ENCODE measurements at places on chromosomes 5 and 9.

DNA sequence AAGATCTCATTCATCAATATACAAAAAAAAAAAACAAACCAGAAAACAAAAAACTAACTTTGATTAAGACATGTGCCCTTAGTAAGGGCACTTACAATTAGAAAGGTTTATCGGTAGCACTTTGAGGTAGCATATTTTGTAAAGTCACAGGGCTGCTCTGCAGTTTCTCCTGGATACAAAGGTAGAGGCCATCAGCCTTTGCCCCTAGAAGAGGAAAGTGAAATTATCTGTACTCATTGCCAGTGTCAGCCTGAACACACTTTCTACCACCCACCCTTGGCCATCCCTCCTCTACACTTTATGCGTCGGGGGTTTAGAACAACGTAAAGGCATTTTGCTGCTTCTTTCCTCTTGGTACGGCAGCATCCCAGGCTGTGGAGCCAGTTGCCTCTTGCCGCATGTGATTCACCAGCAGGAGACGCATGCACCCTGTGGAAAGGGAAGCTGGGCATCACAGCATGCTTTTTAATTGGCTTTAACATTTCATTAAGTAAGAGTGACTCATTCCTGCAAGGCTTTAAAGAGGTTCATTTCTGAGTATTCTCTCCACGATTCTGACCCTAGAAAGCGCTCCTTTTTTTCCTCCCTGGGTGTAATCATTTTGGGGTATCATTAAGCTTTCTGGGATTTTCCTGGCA lies 84.6 kb downstream of the CEMIP2 start:
- H3K4me1 ChIP-seq = peaks cover 10% of the 10 kb centered on the region
- peak overlapping the region; percentile 26 for H3K27ac ChIP-seq
- peak; percentile 41 for DNase-seq
- H3K27me3 ChIP-seq = no peaks in the 10 kb centered on the region
- H3K4me3 ChIP-seq = no peak overlapping the region

DNA sequence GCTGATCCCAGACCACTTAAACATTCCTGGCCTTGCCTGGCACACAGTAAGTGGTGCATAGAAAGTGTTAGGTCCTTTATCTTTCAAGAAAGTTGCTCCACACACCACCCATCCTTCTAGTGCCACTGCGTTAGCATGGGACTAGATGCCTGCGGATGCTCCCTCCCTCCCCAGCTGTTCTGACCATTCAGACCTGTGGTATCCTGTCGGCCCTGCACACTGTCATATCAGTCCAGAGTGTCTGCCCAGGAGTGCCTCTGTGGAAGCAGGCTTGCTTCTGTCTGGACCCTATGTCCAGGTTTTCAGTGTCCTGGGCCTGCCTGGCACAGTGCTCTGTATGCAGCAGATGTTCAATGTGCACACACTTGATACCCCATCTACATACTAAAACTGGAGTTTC lies 38.3 kb upstream of the SMU1 start:
- DNase-seq = no peak
- H3K4me3 ChIP-seq = no peak overlapping the region
- H3K36me3 ChIP-seq = peaks cover 93% of the 10 kb centered on the region
- H3K27me3 ChIP-seq = no peaks in the 10 kb centered on the region
- H3K27ac ChIP-seq = no peak overlapping the region

DNA sequence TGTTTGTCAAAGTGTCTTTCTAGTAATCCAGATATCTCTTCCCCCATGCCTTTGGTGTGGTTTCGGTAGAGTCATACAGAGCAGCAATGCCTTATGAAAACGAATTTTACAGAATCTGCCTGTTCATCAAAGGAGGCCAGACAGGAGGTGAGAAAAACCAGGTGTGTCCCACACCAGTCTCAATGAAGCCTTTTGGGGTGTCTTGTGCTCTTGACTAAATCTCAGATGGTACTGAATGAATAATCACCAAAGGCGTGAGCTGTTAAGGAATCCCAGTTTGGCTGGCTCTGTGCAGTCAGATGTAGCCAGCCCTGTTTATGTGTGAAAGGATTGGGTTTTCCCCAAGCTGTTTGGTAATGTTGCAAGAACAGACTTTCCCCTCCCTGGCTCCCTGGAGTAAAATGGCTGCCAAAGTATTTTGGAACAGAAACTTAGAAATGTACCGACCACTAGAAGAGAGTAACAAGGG lies 70.8 kb upstream of the CDKN2B start:
- no peak overlapping the region for H3K27ac ChIP-seq
- H3K4me1 ChIP-seq = peaks cover 6% of the 10 kb centered on the region
- no peaks in the 10 kb centered on the region for H3K27me3 ChIP-seq
- no peak for DNase-seq
- H3K36me3 ChIP-seq = no peaks in the 10 kb centered on the region

- no peak overlapping the region for H3K4me3 ChIP-seq
- no peaks in the 10 kb centered on the region for H3K36me3 ChIP-seq
- no peak overlapping the region for H3K27ac ChIP-seq
- no peak for DNase-seq
- peaks cover 40% of the 10 kb centered on the region for H3K4me1 ChIP-seq
These were observed 1.3 kb upstream of the LRRC14B start for GRCh38 chr5:189976-190365.

- no peaks in the 10 kb centered on the region for H3K36me3 ChIP-seq
- no peak for DNase-seq
- no peak overlapping the region for H3K4me3 ChIP-seq
- no peaks in the 10 kb centered on the region for H3K27me3 ChIP-seq
These were observed 82.2 kb downstream of the CACNA1B start for GRCh38 chr9:137959641-137960411.

GRCh38 chr9:130938652-130939404 lies at the start of gene FIBCD1:
Gene FIBCD1, minus strand, starts transcription at chr9:130939247. Its CDS starts 640 bp downstream, at chr9:130938607.
- H3K27ac ChIP-seq = no peak within 1 kb of the TSS
- peak within 1 kb of the TSS; percentile 49 for H3K4me3 ChIP-seq
- no peak for DNase-seq

- H3K27me3 ChIP-seq = peaks cover 100% of the 10 kb centered on the region
- peak overlapping the region; percentile 12 for H3K4me3 ChIP-seq
- H3K4me1 ChIP-seq = peaks cover 21% of the 10 kb centered on the region
- DNase-seq = no peak
- H3K36me3 ChIP-seq = no peaks in the 10 kb centered on the region
- H3K27ac ChIP-seq = no peak overlapping the region
These were observed 735 bp downstream of the DMRT3 start for GRCh38 chr9:976943-977837.

GRCh38 chr9:22446950-22447617 lies 460 bp downstream of the DMRTA1 start:
- peak overlapping the region; percentile 73 for H3K4me3 ChIP-seq
- peak overlapping the region; percentile 92 for H3K27ac ChIP-seq
- H3K27me3 ChIP-seq = peaks cover 27% of the 10 kb centered on the region
- DNase-seq = peak; percentile 69
- H3K4me1 ChIP-seq = no peaks in the 10 kb centered on the region
- H3K36me3 ChIP-seq = no peaks in the 10 kb centered on the region

DNA sequence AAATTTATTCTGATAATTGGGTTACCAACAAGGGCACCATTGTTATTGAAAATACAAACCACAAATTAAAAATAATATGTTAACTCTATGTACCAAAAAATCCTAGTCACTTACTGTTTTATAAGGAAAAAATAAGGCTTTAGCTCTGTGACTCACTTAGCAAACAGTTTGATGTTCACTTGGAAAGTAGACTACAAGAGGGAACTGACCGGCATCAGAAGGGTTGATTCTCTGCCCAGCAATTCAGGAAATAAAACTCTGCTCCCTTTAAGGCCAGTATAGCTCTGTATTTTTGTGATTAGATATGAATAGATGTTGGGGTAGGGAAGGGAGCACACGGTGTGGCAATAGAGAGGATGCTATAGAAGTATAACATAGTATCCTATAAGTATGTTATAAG lies 671.3 kb downstream of the LRRC70 start:
- no peaks in the 10 kb centered on the region for H3K4me1 ChIP-seq
- H3K4me3 ChIP-seq = no peak overlapping the region
- no peaks in the 10 kb centered on the region for H3K27me3 ChIP-seq
- no peak for DNase-seq
- H3K27ac ChIP-seq = no peak overlapping the region
- no peaks in the 10 kb centered on the region for H3K36me3 ChIP-seq

DNA sequence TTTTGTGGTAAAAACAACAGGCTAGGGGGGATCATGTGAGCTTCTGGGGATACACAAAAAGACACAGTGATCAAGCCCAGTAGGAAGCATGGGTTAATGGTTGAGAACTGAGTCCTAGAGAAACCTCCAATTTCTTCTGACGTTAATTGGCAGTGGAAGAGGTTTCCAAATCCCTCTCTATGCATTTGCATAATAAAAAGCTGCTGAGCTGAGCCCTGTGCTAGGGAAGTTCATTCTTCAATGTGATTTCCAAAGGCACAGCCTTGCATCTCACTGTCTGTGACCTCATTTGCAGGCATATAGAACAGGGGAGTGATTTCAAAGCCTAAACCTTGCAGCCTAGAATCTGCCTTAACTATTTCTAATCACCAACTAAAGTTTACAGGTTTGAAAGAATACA lies 812 bp downstream of the DNAH5 start:
- H3K4me3 ChIP-seq = no peak overlapping the region
- no peak for DNase-seq
- no peak overlapping the region for H3K27ac ChIP-seq
- no peaks in the 10 kb centered on the region for H3K4me1 ChIP-seq
- H3K27me3 ChIP-seq = no peaks in the 10 kb centered on the region

DNA sequence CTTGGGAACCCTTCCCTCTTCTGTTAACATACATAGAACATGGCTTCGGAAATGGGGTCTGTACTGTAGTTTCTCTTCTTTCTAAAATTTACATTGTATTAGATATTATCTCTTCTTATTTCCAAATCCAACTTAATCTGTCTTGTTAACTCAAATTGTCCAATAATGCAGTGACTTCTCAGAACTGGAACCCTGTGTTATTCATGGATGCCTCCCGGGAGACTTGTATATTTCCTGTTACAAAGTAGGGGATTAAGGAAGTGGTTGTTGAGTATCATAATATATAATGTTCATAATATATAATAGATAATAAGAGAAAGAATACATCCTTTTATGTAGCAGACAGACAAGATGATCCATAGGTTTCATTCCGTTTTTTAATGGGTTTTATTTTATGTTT lies 128.4 kb downstream of the ZSWIM6 start:
- no peak for DNase-seq
- H3K36me3 ChIP-seq = no peaks in the 10 kb centered on the region
- H3K27me3 ChIP-seq = no peaks in the 10 kb centered on the region

DNA sequence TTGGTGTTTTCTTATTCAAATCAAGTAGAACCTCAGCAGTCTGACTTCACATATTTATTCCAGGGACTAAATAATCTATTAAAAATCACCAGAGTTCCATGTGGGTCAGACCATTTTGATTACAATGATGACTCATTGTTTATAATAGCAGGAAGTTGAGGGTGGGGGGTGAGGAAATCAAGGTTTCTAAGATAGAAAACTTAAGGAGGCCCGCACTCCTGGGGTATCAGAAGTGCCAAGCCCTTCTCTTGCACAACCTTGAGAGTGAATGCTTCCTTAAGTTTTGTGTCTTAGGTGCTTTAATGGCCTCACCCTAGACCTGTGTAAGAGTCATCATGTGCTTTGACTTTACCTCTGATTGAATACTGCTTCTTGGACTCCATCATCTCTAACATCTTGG lies 31.9 kb upstream of the NPR3 start:
- no peaks in the 10 kb centered on the region for H3K4me1 ChIP-seq
- no peaks in the 10 kb centered on the region for H3K27me3 ChIP-seq
- no peak overlapping the region for H3K27ac ChIP-seq
- no peaks in the 10 kb centered on the region for H3K36me3 ChIP-seq

DNA sequence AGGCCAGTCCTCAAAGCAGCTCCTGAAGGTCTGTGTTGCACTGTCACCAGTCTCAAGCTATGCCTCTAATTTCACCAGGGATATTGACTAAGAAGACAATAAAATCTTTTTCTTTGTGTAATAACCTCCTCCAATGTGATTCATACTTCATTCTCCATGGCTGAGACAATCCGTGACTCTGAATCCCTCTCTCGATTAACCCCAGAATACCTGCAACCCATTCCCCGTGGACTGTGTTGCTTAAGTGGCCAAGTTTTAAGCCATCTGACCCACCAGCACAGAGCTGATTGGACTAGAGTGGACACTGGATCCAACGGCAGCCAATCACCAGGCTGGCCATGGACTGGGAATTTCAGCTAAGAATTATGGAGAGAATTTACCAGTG lies 5.4 kb upstream of the CCIN start:
- peaks cover 6% of the 10 kb centered on the region for H3K27me3 ChIP-seq
- peak overlapping the region; percentile 77 for H3K27ac ChIP-seq
- DNase-seq = no peak
- H3K36me3 ChIP-seq = no peaks in the 10 kb centered on the region
- peaks cover 66% of the 10 kb centered on the region for H3K4me1 ChIP-seq

GRCh38 chr9:84811751-84812074 lies 142.2 kb downstream of the NTRK2 start:
- H3K4me1 ChIP-seq = no peaks in the 10 kb centered on the region
- H3K4me3 ChIP-seq = no peak overlapping the region
- H3K36me3 ChIP-seq = no peaks in the 10 kb centered on the region
- H3K27me3 ChIP-seq = no peaks in the 10 kb centered on the region
- H3K27ac ChIP-seq = no peak overlapping the region

GRCh38 chr5:15902066-15902465 lies 277.5 kb downstream of the MARCHF11 start:
- no peaks in the 10 kb centered on the region for H3K36me3 ChIP-seq
- DNase-seq = peak; percentile 36
- H3K4me3 ChIP-seq = no peak overlapping the region
- H3K4me1 ChIP-seq = peaks cover 5% of the 10 kb centered on the region
- H3K27ac ChIP-seq = no peak overlapping the region
- no peaks in the 10 kb centered on the region for H3K27me3 ChIP-seq

DNA sequence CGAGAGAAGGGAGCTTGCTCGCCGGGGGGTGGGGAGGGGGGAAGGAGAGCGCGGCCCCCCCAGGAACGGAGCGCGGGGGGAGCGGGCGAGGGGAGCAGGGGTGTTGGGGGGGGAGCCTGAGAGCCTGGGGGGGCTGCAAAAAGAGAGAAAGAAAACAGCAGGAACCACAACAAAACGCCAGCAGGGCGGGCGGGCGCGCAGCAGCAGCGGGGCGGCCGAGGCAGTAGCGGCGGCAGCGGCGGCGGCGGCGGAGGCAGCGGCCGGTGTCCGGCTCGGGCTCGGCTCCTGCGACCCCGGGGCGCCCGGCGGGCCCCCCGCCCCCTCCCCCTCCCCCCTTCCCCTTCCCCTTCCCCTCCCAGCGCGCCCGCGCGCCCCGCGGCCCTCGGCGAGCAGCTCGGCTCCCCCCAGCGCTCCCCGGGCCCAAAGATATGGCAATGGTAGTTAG lies 1.6 kb downstream of the NR2F1 start:
- peak overlapping the region; percentile 88 for H3K27ac ChIP-seq
- peaks cover 79% of the 10 kb centered on the region for H3K27me3 ChIP-seq
- H3K4me1 ChIP-seq = peaks cover 45% of the 10 kb centered on the region

DNA sequence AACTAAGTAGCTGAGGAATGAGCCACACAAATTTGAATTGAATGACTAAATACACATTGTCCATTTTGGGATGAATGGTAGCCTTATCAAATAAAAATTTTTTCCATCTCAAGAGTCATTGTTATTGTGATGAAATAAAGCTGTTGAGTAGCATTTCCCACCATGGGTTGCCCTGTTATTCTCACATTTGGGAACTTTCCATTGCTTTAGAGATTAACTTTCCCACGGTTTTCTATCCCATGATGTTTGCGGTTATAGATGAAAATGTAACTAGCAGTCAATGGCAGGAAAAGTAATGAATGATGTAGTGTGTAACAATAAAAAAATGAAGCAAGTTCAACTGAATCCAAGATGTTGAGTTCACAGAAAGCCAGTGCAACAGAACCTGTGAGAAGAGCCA lies 59.9 kb upstream of the PLPP1 start:
- no peaks in the 10 kb centered on the region for H3K36me3 ChIP-seq
- H3K27ac ChIP-seq = no peak overlapping the region
- no peak for DNase-seq

- H3K4me1 ChIP-seq = no peaks in the 10 kb centered on the region
- peak overlapping the region; percentile 83 for H3K27ac ChIP-seq
- H3K4me3 ChIP-seq = peak overlapping the region; percentile 66
- DNase-seq = no peak
These were observed 849 bp upstream of the IFT74 start for GRCh38 chr9:26955222-26955903.
